ENCODE measurements at places on chromosomes 1 and 21. TPM values are rescaled to one million over a fixed set of nuclear protein-coding genes. Genes with fewer than 3 reads are reported as not detected.

DNA sequence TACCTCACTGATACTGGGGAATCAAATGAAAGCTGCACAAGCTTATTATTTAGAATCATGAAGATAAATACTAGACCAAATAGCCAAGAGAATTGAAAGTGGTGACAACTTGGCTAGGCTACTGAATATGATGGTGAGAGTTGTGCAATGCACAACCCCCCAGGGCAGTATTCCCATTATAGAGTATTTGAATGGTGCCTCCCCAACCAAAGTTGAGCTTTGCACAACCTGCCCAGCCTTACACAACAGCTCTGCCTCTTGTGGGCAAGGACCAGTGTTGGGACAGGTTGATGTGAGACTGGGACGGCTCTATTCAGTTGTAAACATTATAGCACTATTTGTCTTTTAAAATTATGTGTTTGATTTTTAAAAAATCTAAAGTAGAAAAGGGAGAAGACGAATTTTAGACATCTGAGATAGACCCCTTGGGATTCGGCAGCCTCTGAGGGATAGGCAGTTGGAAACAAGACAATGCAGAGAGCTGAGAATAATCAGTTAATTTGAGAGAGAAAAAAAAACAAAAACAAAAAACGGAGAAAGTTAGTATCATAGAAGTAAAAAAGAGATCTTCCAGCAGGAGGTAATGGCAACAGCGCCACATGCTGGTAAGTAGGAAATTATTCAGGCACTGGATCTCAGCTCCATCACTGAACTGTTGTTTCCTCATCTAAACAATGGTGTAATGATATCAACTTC lies 91.0 kb upstream of the KCNA3 start:
- H3K36me3 ChIP-seq, result no peaks in the 10 kb centered on the region
- peak; percentile 30 for DNase-seq
- H3K27me3 ChIP-seq, result peaks cover 4% of the 10 kb centered on the region
- H3K4me3 ChIP-seq, result no peak overlapping the region
- H3K4me1 ChIP-seq, result no peaks in the 10 kb centered on the region

GRCh38 chr21:45534636-45535331 lies 7.5 kb downstream of the SLC19A1 start:
- peaks cover 10% of the 10 kb centered on the region for H3K4me1 ChIP-seq
- no peaks in the 10 kb centered on the region for H3K27me3 ChIP-seq
- no peak for DNase-seq
- H3K27ac ChIP-seq, result no peak overlapping the region

DNA sequence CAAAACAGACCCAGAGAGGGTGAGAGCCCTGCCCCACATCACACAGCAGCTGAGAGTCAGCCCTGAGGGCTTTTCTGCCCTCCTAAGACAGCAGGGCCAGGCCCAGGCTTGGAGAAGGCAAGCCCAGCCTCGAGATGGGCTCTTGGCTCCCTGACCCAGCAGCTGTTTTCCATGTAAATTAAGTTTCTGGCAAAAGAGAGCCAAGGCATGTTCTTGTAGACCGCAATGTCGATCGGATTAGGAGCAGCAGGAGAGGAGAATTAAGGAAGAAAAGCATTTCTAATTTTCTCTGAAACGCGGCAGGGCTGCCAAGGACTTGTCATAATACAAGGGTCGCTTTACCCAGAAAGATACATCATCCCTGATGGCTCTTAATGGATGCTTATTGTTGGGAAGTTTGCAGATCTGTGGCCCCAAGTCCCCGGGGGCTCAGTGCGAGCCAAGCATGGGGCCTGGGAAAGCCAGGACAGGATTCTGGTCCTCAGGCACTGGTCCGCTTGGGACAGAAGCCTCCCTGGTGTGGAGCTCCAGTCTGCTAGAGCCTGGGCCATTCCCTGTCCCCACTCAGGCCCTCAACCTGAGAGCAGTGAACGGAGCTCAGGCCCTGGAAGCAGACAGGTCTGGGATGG lies 62.8 kb downstream of the DMRTB1 start:
- DNase-seq, result no peak
- no peaks in the 10 kb centered on the region for H3K27me3 ChIP-seq
- H3K4me3 ChIP-seq, result no peak overlapping the region
- H3K36me3 ChIP-seq, result no peaks in the 10 kb centered on the region
- H3K4me1 ChIP-seq, result no peaks in the 10 kb centered on the region

GRCh38 chr1:226255380-226255779 lies 31.9 kb downstream of the MIXL1 start:
- DNase-seq, result no peak
- no peak overlapping the region for H3K27ac ChIP-seq
- H3K27me3 ChIP-seq, result no peaks in the 10 kb centered on the region

- DNase-seq, result no peak
- H3K27ac ChIP-seq, result no peak overlapping the region
- H3K27me3 ChIP-seq, result no peaks in the 10 kb centered on the region
- no peaks in the 10 kb centered on the region for H3K36me3 ChIP-seq
These were observed 113.4 kb upstream of the HOOK1 start for GRCh38 chr1:59701376-59701775.

DNA sequence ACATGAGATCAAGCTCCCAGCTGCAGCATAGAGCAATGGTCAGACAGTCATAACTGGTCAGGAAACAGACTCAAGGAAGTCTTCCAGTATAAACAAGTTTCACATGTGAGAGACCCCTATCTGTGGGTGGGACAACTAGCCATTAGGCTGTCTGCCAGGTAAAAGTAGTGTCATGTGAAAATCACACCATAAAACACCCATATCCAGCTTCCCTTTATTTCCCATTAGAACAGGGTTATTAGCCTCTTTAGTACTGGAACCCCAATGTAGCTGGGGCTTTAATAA lies 426.7 kb downstream of the KCNT2 start:
- no peaks in the 10 kb centered on the region for H3K36me3 ChIP-seq
- H3K4me1 ChIP-seq, result no peaks in the 10 kb centered on the region
- DNase-seq, result no peak
- H3K27ac ChIP-seq, result no peak overlapping the region
- no peak overlapping the region for H3K4me3 ChIP-seq

DNA sequence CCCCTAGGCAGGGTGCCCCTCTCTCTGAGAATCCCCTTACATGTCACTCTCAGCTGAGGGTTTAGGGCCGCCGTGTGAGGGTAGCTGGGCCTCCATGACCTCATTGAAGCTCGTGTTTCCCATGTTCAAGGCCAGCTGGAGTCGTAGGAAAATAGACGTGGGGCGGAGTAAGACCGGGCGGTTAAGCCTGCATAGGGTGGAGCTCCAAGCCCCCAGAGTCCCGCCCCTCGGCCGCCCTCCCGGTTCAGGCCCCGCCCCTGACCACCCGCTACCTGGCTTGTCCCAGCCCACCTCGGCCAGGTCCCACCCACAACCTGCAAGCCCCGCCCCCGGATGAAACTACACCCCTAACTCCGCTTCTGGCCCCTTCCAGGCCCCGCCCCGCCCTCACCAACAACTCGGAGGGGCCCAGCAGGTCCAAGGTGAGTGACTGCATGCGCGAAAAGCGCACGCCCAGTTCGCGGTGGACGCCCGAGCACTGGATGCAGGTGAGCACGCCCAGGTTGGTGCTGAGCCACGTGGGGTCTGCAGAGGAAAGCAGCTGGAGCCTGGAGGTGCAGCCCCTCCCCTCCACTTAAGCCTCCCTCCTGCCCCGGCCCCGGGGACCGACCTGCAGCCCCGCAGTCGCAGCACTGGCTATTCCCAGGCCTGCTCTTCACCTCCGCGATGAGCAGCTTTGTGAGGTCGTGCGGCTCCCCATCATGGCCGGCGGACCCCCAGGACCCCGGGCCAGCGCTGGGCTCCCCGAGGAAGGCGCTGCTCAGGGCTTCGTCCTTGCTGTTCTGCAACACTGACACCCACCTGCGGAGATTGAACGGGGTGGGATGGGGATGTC lies 12.2 kb upstream of the TCEA3 start:
- no peak overlapping the region for H3K27ac ChIP-seq
- DNase-seq, result peak; percentile 35
- no peaks in the 10 kb centered on the region for H3K27me3 ChIP-seq
- no peaks in the 10 kb centered on the region for H3K36me3 ChIP-seq
- no peaks in the 10 kb centered on the region for H3K4me1 ChIP-seq

DNA sequence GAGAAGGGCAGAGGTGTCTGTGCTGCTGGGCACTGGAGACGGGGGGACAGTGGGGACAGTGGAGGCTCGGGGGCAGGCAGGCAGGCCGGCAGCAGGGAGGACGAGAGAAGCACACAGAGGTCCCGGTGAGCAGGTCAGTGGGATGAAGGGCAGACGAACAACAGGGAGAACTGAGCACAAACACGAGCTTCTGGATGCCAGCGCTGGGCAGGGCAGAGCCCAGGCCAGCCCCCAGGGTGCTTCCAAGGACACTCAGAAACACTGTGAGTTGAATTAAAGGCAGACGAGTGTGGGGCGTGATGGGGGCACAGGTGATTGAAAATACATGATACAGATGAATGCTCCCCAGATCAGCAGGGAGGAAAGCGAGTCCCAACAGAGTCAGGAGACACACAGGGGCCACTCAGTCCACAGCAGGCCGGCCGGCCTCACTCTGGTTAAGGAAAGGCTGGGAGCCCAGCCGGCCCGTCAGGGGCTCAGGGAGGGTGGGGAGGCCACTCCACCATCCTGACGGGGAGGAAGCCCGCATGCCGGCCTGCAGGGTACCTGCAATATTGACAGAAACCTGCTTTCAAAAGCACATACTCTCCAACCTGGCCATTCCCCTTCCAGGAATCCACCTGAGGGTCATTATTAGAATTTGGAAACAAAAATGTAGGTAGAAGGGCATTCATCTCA lies 14.1 kb downstream of the SLC19A1 start:
- peaks cover 2% of the 10 kb centered on the region for H3K4me1 ChIP-seq
- no peak overlapping the region for H3K27ac ChIP-seq
- DNase-seq, result no peak
- H3K36me3 ChIP-seq, result peaks cover 29% of the 10 kb centered on the region

GRCh38 chr1:47678464-47678980 lies 240.7 kb downstream of the FOXD2 start:
- no peaks in the 10 kb centered on the region for H3K4me1 ChIP-seq
- no peaks in the 10 kb centered on the region for H3K36me3 ChIP-seq
- H3K27me3 ChIP-seq, result no peaks in the 10 kb centered on the region
- no peak overlapping the region for H3K27ac ChIP-seq
- H3K4me3 ChIP-seq, result no peak overlapping the region

DNA sequence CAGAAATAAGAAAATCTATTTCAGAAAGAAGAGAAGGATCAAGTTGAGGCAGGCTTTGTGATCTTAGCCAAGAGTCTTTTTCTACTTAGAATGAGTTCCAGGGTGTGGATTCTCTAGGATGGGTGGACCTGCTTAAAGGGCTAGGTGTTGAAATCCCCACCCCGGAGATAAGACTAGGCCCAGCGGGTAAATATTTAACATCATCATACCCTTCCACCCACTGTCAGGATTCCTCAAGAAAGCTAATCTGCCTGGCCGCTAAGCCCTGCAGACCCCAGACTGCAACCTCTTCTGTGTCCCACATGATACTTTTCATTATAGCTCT lies 5.8 kb downstream of the IGSF9 start:
- no peak overlapping the region for H3K4me3 ChIP-seq
- DNase-seq, result no peak
- H3K4me1 ChIP-seq, result no peaks in the 10 kb centered on the region
- H3K36me3 ChIP-seq, result no peaks in the 10 kb centered on the region
- peaks cover 12% of the 10 kb centered on the region for H3K27me3 ChIP-seq

DNA sequence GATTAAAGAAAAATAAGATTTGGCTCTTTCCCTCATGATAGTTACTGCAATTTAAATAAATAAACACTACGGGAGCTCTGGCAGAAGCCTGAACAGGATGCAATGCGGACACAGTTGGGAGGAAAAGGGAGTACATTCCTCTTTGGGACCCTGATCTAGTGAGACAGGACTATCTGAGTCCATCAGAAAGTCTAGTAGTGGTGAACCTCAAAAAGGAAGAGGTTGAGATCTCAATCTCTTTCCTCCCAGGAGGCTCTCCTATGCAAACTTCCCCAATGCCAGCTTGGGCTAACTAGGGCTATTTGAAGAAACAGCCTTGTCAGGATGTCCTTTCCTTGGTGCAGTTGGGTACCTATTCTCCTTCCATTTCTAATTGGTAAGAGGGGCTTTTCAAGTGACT lies 4.9 kb upstream of the ABCD3 start:
- H3K27me3 ChIP-seq, result peaks cover 9% of the 10 kb centered on the region
- peaks cover 10% of the 10 kb centered on the region for H3K4me1 ChIP-seq
- H3K27ac ChIP-seq, result no peak overlapping the region
- no peak for DNase-seq

DNA sequence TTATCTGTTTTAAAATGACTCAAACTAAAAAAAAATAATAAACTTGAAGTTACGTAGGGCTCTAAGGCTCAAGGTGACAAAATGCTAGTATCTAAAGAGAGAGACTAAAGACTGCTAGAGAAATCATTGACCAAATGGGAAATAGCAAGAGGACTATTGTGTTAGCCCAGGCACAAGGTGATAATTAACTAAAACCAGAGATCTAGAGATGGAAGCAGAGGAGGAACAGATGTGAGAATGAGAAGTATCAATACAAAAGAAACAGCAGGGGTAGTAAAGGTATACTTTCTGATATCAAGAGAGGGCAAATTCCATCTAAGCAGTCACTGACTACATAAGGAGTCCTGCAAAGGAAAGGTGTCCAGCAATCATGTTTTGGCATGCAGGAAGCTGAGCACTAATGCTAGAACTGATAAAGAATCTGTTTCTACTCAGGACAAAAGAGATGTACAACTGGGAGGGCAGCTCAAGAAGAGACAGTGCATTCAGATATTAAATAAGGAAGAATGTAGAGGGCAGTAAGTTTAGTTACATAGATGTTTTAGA lies 100.2 kb upstream of the GNG4 start:
- no peak for DNase-seq
- no peaks in the 10 kb centered on the region for H3K27me3 ChIP-seq
- no peak overlapping the region for H3K27ac ChIP-seq
- H3K36me3 ChIP-seq, result peaks cover 17% of the 10 kb centered on the region
- H3K4me3 ChIP-seq, result no peak overlapping the region

- no peak overlapping the region for H3K4me3 ChIP-seq
- H3K4me1 ChIP-seq, result no peaks in the 10 kb centered on the region
- H3K27me3 ChIP-seq, result no peaks in the 10 kb centered on the region
- no peak overlapping the region for H3K27ac ChIP-seq
These were observed 10.2 kb downstream of the SPSB1 start for GRCh38 chr1:9302745-9303524.

- H3K27ac ChIP-seq, result no peak overlapping the region
- no peak for DNase-seq
- no peaks in the 10 kb centered on the region for H3K36me3 ChIP-seq
- H3K4me3 ChIP-seq, result no peak overlapping the region
These were observed 506.1 kb downstream of the NPHP4 start for GRCh38 chr1:5485968-5486696.

- H3K36me3 ChIP-seq, result no peaks in the 10 kb centered on the region
- no peaks in the 10 kb centered on the region for H3K27me3 ChIP-seq
- H3K4me1 ChIP-seq, result peaks cover 5% of the 10 kb centered on the region
- no peak overlapping the region for H3K27ac ChIP-seq
- no peak overlapping the region for H3K4me3 ChIP-seq
These were observed 253.2 kb downstream of the CRB1 start for GRCh38 chr1:197521118-197521739.

GRCh38 chr21:39400173-39400572 lies 45.4 kb downstream of the LCA5L start:
- no peak overlapping the region for H3K27ac ChIP-seq
- no peak for DNase-seq
- no peaks in the 10 kb centered on the region for H3K4me1 ChIP-seq
- no peak overlapping the region for H3K4me3 ChIP-seq
- peaks cover 2% of the 10 kb centered on the region for H3K36me3 ChIP-seq

GRCh38 chr1:221670081-221670480 lies 71.8 kb downstream of the DUSP10 start:
- no peak for DNase-seq
- peaks cover 7% of the 10 kb centered on the region for H3K4me1 ChIP-seq
- H3K27me3 ChIP-seq, result peaks cover 24% of the 10 kb centered on the region
- H3K36me3 ChIP-seq, result no peaks in the 10 kb centered on the region
- H3K27ac ChIP-seq, result no peak overlapping the region
- H3K4me3 ChIP-seq, result no peak overlapping the region

The AZIN2 gene
- total RNA-seq, result 3.6 TPM

The ZNF697 gene
- 0.91 TPM for total RNA-seq

The ATP6V1G3 gene
- not detected for total RNA-seq

The ZFP69B gene
- 8.0 TPM for total RNA-seq

The OR2T11 gene
- total RNA-seq, result not detected

The ADGRB2 gene
- total RNA-seq, result 0.08 TPM
